ENCODE measurements at places on chromosomes 16 and 17.

GRCh38 chr17:19645734-19646201 lies 2.8 kb upstream of the ALDH3A2 start:
- DNase-seq, result no peak

- no peak for DNase-seq
Observed at GRCh38 chr17:78541488-78542206, 35.5 kb downstream of the DNAH17 start.

DNA sequence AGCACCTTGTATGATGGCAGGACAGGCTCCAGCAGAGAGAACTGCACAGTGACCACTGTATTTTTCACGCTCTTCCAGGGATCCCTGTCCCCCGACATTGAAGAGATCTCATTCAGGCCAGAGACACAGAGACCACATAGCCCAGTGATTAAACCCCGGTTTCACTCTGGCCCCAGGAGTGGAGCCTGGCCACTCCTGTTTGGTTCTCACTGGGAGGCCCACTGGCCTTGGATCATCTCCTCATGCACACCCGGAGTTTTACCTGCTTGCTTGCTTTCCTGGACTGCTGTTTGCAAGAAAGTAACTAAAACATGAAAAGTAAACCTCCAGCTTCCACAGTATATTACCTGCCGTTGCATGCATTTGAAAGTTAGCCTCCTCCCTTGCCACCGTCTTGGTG lies 13.2 kb upstream of the CLEC18C start:
- DNase-seq, result no peak

GRCh38 chr17:34584805-34585416 lies 5.5 kb downstream of the TMEM132E start:
- no peak for DNase-seq

DNA sequence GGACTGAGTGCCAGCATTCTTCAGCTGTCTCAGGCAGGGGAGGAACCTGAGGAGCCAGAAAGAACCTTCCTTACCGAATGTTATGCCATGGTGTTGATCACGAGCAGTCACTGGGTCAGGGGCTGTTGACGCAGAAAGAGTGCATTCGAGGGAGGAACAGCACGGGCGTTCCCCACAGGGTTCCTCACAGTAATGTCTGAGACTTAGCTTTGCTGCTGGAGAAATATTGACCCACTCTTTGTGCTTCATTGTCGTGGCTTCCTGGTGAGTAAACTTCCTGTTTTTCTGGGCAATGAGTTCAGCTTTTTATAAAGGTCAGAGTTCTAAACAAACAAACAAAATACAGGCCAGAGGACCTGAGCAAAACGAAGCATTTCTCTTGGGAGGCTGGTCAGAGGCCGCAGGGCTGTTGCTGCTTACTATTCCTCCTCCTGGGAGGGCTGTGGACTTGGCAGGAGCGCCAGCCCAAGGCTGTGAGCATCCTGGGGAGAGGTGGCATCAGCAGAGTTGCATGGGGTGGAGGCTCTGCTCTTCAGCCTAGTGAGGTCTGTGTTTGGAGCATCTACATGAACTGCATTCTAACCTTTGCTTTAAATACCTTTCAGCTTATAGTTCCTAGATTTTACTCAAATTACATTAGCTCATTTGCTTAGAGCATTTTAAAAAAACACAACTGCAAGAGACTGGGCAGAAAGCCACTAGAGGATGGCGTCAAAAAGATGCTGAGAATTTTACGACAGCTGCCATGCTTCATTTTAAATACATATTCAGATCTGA lies 143.1 kb upstream of the CACNG5 start:
- no peak for DNase-seq

DNA sequence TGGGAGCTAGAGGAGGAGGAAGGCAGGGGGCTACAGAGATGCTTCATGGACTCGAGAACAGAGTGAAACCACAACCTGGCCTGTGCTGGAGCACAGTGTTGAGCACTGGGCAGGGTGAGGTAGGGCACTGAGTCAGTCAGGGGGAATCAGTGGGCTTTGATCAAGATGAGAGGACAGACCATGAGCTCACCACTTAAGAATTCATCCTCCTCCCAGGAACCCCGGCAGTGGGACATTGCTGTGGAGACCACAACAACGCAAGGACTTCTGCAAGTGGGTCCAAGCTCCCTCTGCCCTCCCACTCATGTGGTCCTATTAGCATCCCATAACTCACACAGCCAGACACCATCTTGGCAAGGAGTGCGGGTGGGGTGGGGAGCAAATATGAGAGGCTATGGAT lies 1.7 kb upstream of the CES5A start:
- no peak for DNase-seq

- DNase-seq, result no peak
Observed at GRCh38 chr17:6710317-6710716, 2.9 kb downstream of the SLC13A5 start.

DNA sequence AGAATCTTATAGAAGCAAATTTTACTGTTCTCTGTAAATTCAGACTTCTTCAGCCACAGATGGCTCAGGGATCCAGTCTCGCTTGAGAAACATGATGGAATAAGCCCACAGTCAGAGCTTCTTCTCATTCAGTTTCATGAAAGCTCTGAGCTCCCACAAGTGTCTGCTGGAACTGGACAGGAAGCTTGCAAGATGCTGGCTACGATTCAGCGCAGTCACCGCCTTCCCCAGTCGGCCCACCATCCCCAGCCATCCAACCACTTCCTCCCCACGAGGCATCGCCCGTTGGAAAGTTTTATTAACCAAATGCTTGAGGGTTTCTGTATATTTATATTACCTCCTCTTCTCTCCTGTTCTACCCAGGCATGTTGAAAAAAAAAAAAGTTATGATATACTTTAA lies 171.7 kb downstream of the ZFHX3 start:
- DNase-seq, result no peak

- no peak for DNase-seq
Observed at GRCh38 chr16:14300705-14301168, 229.6 kb downstream of the MRTFB start.

All from stimulated activated CD8-positive, alpha-beta memory T cell treated with anti-CD3 and anti-CD28 coated beads, Interleukin-15, amount 100 ng/mL, for 4 hours (primary cell).